ENCODE measurements at places on chromosomes 13 and 19.
A peak's percentile ranks its signal among the peaks of the same experiment; 100 is the strongest.

DNA sequence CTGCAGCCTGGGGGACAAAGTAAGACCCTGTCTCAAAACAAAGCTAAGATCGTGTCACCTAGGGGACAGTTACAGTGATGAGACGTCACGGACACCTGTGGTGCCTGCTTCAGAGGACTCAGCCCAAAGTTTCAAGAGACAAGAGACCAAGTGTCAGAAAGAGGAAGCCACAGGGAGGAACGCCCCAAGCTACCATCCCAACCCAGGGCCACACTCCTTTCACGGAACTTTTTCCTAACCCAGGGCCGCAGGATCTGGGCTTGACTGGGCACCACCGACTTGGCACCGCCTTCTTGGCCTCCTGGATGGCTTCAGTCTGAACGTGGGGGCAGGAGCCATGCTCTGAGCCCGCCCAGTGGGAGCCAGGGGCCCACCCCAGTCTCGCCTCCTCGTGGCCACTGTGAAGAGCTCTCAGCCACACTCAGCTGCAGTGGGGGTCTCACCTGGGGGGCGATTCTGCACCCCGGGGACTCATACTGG lies 8.5 kb downstream of the MOB3A start:
- DNase-seq = no peak

DNA sequence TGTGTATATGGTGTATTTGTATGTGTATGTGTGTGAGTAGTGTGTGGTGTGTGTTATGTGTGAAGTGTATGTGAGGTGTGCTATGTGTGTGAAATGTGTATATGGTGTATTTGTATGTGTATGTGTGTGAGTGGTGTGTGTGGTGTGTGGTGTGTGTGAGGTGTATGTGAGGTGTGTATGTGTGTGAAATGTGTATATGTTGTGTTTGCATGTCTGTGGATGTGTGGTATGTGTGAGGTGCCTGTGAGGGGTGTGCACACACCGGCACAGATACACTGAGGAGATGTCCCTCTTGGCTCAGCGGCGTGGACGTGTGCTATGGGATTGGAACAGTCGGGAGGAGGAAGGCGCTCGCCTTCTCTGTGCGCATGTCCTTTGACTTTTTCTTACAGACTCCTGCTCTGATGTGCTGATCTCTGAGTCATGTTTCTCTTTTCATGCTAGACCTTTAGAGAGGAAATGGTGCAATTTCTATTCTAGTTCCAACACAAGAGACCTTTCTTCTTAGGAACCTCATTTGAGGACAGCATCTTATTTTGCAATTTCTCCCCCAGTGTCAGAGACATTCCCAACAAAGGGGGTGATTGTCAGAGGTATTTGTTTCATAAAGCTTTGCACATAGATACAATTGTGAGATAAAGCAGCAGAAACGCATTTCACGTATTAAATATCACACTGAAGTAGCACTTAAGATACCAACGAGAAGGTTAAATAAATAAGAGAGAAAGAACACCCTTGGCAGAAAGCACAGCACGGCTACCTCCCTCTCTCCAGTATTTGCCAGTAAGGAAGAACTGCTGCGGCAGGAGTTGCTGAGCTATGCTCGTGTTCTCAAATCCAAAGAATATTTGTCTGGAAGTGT lies 11.3 kb upstream of the TNFRSF19 start:
- no peak for DNase-seq

- no peak for DNase-seq
Observed at GRCh38 chr13:69280399-69280798, 827.2 kb upstream of the ATXN8OS start.

DNA sequence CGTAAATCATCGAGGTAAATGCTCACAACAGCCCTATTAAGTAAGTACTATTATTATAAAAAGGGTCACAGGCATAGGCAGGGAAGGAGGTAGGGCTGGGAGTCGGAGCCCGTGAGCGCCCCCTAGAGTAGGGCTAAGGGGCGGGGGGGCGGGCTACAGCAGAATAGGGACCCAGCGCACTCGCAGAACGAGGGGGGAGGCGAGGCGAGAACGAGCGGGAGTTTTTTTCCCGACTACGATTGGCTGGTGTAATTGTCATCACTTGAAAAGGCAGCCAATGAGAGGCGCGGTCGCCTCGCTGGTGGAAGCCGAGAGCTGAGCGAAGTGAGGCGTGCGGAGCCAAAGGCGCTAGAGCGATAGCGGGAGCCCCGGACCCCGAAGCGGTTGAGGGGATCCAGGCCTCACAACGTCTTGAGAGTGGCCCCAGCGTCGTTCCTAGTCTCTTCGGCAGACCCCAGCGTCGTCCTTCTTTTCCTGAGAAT lies 24.2 kb downstream of the KEAP1 start:
- DNase-seq = peak; percentile 71
